HT-29 (cell line): ENCODE measurements at places on chromosomes 3 and 15. TPM values are rescaled to one million over a fixed set of nuclear protein-coding genes. Genes with fewer than 3 reads are reported as not detected.
A peak's percentile ranks its signal among the peaks of the same experiment; 100 is the strongest.

DNA sequence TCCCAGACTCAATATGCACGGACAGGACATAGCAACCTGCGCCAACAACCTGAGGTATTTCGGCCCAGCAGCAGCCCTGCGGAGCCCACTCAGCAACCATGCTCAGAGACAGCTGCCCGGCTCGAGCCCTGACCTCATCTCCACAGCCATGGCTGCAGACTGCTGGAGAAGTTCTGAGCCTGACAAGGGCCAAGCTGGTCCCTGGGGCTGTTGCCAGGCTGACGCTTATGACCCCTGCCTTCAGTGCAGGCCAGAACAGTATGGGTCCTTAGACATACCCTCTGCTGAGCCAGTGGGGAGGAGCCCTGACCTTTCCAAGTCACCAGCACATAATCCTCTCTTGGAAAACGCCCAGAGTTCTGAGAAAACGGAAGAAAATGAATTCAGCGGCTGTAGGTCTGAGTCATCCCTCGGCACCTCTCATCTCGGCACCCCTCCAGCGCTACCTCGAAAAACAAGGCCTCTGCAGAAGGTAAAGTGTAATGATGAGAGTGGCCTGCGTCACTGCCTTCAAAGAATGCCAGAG is 25.5 kb downstream of the TMEM41A start:
- DNase-seq: peak; percentile 43

GRCh38 chr15:66390678-66391077 is 4.0 kb downstream of the MAP2K1 start:
- peak; percentile 3 for DNase-seq

DNA sequence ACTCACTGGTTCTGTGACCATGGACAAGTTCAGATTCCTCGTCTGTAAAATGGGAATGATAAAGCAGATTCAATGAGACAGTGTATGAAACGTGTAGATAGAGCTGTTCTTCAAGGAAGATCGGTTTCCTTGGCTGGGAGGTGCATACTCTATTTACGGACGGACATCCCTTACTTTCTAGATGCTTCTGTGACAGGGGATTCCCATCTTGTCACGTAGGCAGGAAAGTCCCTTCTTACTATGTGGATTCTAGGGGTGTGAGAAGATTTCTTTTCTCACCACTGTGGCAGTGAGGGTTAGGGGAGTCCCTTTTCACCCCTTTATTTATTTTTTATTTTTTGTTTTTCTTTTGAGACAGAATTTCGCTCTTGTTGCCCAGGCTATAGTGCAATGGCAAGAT is 180.9 kb upstream of the TBL1XR1 start:
- no peak for DNase-seq

PLSCR4 gene
- total RNA-seq: 0.97 and 2.2 TPM in 2 replicates

ARGFX gene
- not detected in 2 replicates for total RNA-seq

DTWD1 gene
- 6.2 and 8.5 TPM in 2 replicates for total RNA-seq

DNA sequence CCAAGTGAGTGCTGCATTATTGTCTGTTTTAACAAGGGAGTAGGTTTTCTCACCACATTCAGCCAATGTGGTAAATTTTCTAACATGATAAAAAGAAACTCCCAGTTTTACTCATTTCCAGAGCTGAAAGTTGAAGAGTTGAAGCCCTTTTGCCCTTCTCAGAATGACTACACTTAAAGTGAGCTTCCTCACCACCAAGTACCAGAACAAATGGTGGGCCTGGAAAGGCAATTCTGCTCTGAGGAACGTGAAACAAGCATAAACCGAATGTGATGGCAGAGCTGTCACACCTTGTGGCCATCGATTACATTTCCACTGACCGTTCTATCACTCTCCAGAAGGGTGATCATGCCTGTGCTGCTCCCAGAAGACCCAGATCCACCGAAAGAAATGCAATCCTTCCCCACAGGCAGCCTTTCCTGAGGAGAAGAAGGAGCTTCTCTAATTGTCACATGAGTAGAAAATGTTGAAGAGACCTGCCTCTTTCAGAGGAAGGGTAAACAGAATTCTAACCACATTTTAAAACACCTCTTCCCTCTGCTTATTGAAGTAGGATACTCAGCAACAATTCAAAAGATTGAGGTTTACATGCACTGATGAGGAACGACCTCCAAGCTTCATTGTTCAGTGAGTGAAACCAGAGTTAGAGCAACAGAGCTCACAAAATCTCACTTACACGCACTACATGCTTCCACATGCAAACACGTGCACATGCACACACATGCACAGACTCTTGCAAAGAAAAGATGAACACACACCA is 21.4 kb upstream of the CCR9 start:
- DNase-seq: no peak

LSMEM2 gene
- not detected in 2 replicates for total RNA-seq
